Tracheal epithelial cell (primary cell): ENCODE measurements at places on chromosomes 5 and 9. TPM values are rescaled to one million over a fixed set of nuclear protein-coding genes. Genes with fewer than 3 reads are reported as not detected.

Gene RLN1
- total RNA-seq: not detected in 2 replicates

Gene PIP5K1B
- 2.6 TPM in 1 of 2 replicates, not detected in the other for total RNA-seq

Gene DNM1
- total RNA-seq: 2.8 and 6.5 TPM in 2 replicates

Gene PTGR1
- 53.3 and 74.6 TPM in 2 replicates for total RNA-seq

Gene SHC3
- total RNA-seq: under 0.01 and 0.24 TPM in 2 replicates

Gene FBLL1
- total RNA-seq: under 0.01 TPM in 1 of 2 replicates, not detected in the other

Gene MAMDC2
- 2.3 and 9.6 TPM in 2 replicates for total RNA-seq

Gene IRX1
- total RNA-seq: 13.0 and 21.3 TPM in 2 replicates

Gene ACTBL2
- 0.21 and 2.2 TPM in 2 replicates for total RNA-seq

Gene PPP3R2
- not detected in 2 replicates for total RNA-seq

Gene PDLIM4
- total RNA-seq: 33.7 and 147 TPM in 2 replicates

Gene CCDC171
- total RNA-seq: 1.1 and 1.9 TPM in 2 replicates

Gene PDE6A
- total RNA-seq: under 0.01 TPM in 1 of 2 replicates, not detected in the other

Gene PCDHGB2
- total RNA-seq: under 0.01 TPM in 1 of 2 replicates, not detected in the other

Gene SLC23A1
- 0.24 TPM in 1 of 2 replicates, not detected in the other for total RNA-seq

Gene ZBED3
- total RNA-seq: 1.4 and 3.2 TPM in 2 replicates

Gene GAS1
- 1.4 and 1.5 TPM in 2 replicates for total RNA-seq

Gene GOLM1
- 16.2 and 22.9 TPM in 2 replicates for total RNA-seq

Gene YIPF5
- 74.0 and 79.3 TPM in 2 replicates for total RNA-seq

Gene TOR4A
- 35.6 and 36.1 TPM in 2 replicates for total RNA-seq

Gene SLC6A7
- total RNA-seq: under 0.01 TPM in 1 of 2 replicates, not detected in the other

Gene RNF180
- total RNA-seq: 4.5 and 5.3 TPM in 2 replicates

Gene TDRD7
- total RNA-seq: 3.2 and 7.5 TPM in 2 replicates

Gene RNF38
- total RNA-seq: 5.1 and 7.5 TPM in 2 replicates

Gene TAS2R1
- total RNA-seq: not detected in 2 replicates

Gene ECM2
- 1.1 and 1.4 TPM in 2 replicates for total RNA-seq

Gene IDNK
- total RNA-seq: 0.43 and 2.4 TPM in 2 replicates

Gene CATSPER3
- total RNA-seq: under 0.01 TPM in 1 of 2 replicates, not detected in the other

Gene PCDHGA8
- total RNA-seq: 0.21 and 0.48 TPM in 2 replicates

Gene C9
- total RNA-seq: not detected in 2 replicates

Gene ZNF169
- total RNA-seq: 1.9 and 2.7 TPM in 2 replicates

Gene OSMR
- total RNA-seq: 38.8 and 77.6 TPM in 2 replicates

Gene PHF2
- total RNA-seq: 9.4 and 11.1 TPM in 2 replicates

Gene CER1
- total RNA-seq: not detected in 2 replicates

Gene OR1Q1
- not detected in 2 replicates for total RNA-seq

Gene SH3RF2
- 10.9 and 18.6 TPM in 2 replicates for total RNA-seq

Gene ANXA2R
- total RNA-seq: 0.21 and 0.48 TPM in 2 replicates

Gene FAT2
- 88.4 and 139 TPM in 2 replicates for total RNA-seq

Gene ADAMTS16
- total RNA-seq: under 0.01 TPM in 1 of 2 replicates, not detected in the other

Gene IL4
- total RNA-seq: not detected in 2 replicates

Gene SHOC1
- under 0.01 TPM in 1 of 2 replicates, not detected in the other for total RNA-seq

Gene GADD45G
- total RNA-seq: 0.64 TPM in 1 of 2 replicates, not detected in the other

Gene KCTD16
- under 0.01 and 0.24 TPM in 2 replicates for total RNA-seq

Gene CTXN3
- total RNA-seq: not detected in 2 replicates

Gene SLC6A3
- total RNA-seq: not detected in 2 replicates

Gene GRM6
- total RNA-seq: not detected in 2 replicates

Gene SLC34A3
- not detected in 2 replicates for total RNA-seq

Gene RORB
- under 0.01 and 0.21 TPM in 2 replicates for total RNA-seq

Gene IRX2
- 22.2 and 22.6 TPM in 2 replicates for total RNA-seq

Gene MAST4
- 23.1 and 27.1 TPM in 2 replicates for total RNA-seq

Gene SURF1
- total RNA-seq: 16.6 and 30.9 TPM in 2 replicates

Gene PAEP
- not detected in 2 replicates for total RNA-seq

Gene GHR
- total RNA-seq: 1.4 and 1.7 TPM in 2 replicates
